Central memory CD4-positive, alpha-beta T cell (primary cell): ENCODE measurements at places on chromosomes 5 and 9.

DNA sequence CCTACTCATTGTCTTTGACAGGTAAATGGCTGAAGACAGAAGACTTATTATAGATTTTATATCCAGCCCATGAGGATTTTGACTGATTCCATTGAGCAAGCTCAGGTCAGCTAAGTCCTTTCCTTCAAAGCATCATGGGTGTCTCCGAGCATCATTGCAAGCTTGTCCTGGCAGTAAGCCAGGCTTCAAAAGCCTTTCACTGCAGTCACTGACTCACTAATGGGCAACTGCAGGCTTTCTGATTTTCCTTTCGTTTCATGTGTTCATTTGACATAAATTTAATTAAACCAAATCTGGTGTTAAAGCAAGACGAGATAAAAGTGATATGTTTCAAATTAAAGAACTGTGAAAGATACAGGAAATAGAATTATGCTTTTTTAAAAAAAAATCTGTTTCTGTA, 426.2 kb downstream of the ANXA1 start:
- no peak for DNase-seq

- no peak for DNase-seq
Observed at GRCh38 chr9:83290692-83291091, 227.8 kb upstream of the RASEF start.

GRCh38 chr5:73328640-73329039, 119.9 kb downstream of the FOXD1 start:
- no peak for DNase-seq

- no peak for DNase-seq
Observed at GRCh38 chr9:116230051-116230632, 76.6 kb downstream of the PAPPA start.

- no peak for DNase-seq
Observed at GRCh38 chr5:110289512-110289810, 437.0 kb downstream of the TMEM232 start.

DNA sequence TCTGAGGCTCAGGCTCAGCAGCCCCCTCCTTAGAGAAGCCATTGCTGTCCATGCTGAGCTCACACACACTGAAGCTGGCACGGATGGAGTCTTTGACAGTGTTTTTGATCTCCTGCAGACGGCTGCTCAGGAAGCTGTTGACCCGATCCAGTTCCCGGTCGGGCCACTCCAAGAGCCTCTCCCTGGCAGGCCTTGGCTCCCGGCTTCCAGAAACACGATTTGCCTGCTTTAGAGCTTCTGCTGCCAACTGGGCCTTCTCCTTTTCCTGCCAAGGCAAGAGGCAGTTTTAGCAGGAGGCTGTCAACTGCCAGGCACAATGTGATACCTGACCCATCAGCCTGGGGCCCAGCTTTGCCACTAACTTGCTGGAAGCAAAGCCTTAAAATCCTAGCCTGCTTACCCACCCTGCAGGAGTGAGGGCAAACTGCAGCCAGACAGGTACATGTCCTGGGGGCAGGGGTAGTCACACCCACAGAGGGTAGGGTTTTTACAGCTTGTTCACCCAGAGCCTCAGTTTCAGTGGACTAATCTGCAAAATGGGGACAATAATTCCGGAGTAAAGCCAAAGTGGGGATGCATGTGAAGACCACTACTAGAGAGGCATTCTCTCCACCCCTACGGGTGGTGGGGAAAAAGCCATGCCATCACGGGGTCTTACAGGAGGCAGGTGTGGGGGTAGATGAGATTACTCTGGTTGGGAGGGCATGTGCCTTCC, 8.3 kb upstream of the DDX41 start:
- no peak for DNase-seq
